ENCODE measurements at places on chromosomes 1 and 21.

GRCh38 chr1:224333309-224333926 is 3.4 kb upstream of the NVL start:
- peak; percentile 83 for DNase-seq

GRCh38 chr1:145827966-145828365 is 4.0 kb downstream of the POLR3C start:
- no peak for DNase-seq

GRCh38 chr21:31801551-31802219 is 69.8 kb upstream of the SCAF4 start:
- no peak for DNase-seq

GRCh38 chr1:228085287-228085951 is 2.9 kb downstream of the ARF1 start:
- peak; percentile 11 for DNase-seq

GRCh38 chr1:32100359-32100758 is 7.5 kb upstream of the KPNA6 start:
- DNase-seq = peak; percentile 69

GRCh38 chr21:25512095-25513081 is 94.9 kb downstream of the MRPL39 start:
- DNase-seq = no peak

GRCh38 chr1:89605692-89606091 is 27.2 kb upstream of the LRRC8C start:
- no peak for DNase-seq
